ENCODE measurements at places on chromosomes 5 and 9. TPM values are rescaled to one million over a fixed set of nuclear protein-coding genes. Genes with fewer than 3 reads are reported as not detected.

GRCh38 chr9:99266255-99267023 lies 44.4 kb downstream of the SEC61B start:
- DNase-seq, result no peak

GRCh38 chr5:32255540-32255900 lies 57.2 kb downstream of the MTMR12 start:
- no peak for DNase-seq

ALDH1A1 gene
- 67.9 TPM for total RNA-seq

GRCh38 chr9:111992523-111992922 lies 95.9 kb downstream of the UGCG start:
- DNase-seq, result no peak

- DNase-seq, result no peak
Observed at GRCh38 chr5:169416583-169417196, 115.8 kb upstream of the SLIT3 start.

- no peak for DNase-seq
Observed at GRCh38 chr5:76805821-76806505, 12.9 kb upstream of the F2RL1 start.

- DNase-seq, result no peak
Observed at GRCh38 chr9:128947277-128947526, 201 bp downstream of the DOLK start.
